ENCODE measurements at places on chromosomes 5 and 9.
A peak's percentile ranks its signal among the peaks of the same experiment; 100 is the strongest.

- DNase-seq, result peak; percentile 78
These were observed at the start of gene GPX3 for GRCh38 chr5:151020304-151021110. GPX3 (plus strand) TSS chr5:151020591; CDS start chr5:151020655, 64 bp downstream.

DNA sequence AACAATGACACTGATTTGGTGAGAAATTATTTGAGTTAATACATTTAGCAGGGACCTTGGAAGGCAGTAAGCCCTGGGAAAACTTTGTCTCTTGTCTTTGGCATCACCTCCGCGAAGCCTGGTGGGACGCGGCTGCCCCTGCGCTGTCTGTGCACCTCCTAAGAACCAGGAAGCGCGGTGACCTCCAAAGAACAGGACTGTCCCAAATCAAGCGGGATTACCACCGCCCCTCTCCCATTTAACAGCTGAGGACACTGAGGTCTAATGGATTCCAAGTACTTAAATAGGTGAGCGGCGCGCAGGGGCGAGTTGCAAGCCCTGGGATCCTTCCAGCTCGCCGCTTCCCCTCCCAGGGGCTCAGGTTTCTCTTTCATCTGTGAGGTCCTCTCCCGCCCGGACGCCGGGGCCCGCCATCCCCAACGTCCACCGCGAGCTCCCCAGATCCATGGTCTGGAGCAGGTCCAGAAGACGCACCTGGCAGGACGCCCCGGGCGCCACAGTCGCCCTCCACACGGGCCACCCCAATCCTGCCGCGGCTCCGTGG is 432 bp downstream of the STARD4 start:
- peak; percentile 59 for DNase-seq

- no peak for DNase-seq
These were observed 487.7 kb downstream of the SEMA5A start for GRCh38 chr5:9058161-9058560.

DNA sequence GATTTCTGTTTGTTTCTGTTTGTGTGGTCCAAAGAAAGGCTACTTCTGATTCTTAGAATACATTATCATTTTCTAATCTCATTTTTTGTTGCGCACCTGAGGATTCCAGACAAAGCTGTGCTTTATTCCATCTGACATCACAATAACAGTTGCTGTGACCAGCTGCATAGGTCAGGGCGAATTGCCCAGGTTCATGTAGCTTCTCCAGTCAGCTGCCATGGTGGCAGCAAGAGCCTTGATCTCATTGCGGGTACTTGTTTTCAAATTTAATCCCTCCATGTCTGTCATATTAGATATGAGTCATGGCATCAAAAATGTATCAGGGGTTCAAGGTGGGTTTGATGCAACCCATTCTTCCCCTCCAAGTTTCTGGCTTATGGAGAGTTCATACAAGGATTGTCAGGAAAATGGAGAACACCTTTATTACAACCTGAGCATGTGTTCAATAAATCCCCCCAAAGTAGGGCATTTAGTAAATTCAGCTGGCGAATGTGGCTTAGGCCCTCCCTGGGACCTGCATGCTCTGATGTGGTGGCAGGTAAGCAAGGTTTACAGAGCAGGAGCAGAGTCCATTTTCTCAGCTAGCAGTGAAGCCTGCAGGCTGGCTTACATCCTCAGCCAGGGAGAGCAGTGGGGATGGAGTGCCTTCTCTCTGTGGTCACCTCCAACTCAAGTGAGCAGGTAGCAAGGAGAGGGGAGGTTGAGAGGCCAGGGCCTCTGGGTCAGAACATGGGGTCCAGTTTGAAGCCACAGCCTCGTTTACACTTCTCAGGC is 13.9 kb downstream of the CAVIN4 start:
- DNase-seq, result no peak

- DNase-seq, result no peak
These were observed 36.8 kb upstream of the GLIPR2 start for GRCh38 chr9:36099718-36100117.

DNA sequence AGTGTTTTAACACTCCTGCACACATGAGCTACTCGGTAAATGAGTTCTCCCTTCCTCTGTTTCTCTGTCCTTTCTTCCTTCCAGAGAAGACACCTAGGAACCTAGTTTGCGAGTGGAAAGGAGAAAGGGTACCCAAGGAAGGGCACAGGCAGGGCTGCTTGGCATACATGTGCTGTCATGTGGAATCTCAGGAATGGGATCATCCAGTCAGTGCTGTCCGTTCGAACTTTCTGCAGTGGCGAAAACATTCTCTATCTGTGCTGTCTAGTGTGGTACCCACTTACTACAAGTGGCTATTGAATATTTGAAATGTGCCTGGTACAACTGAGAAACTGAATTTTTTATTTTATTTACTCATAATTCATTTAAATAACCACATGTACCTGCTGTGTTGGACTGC is 28.0 kb downstream of the NLN start:
- DNase-seq, result no peak

GRCh38 chr9:10678790-10679189 is 66.0 kb upstream of the PTPRD start:
- DNase-seq, result no peak

- no peak for DNase-seq
These were observed 15.1 kb downstream of the DROSHA start for GRCh38 chr5:31516802-31517201.

- no peak for DNase-seq
These were observed 631.8 kb downstream of the BNC2 start for GRCh38 chr9:16238623-16239138.

DNA sequence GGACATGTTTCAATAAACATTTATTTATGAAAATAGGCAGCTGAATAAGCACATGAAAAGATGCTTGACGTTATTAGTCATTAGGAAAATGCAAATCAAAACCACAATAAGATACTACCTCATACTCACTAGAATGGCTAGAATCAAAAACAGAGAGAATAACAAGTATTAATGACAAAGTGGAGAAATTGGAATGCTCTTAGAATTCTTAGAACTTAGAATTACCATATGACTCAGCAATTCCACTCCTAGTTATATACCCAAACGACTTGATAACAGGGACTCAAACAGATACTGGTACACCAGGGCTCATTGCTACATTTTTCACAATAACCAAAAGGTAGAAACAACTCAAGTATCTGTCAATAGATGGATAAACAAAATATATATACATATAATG is 15.1 kb upstream of the TRIM36 start:
- DNase-seq, result no peak

- DNase-seq, result peak; percentile 65
These were observed 466.1 kb downstream of the TLR4 start for GRCh38 chr9:118170032-118170955.

GRCh38 chr5:143314099-143314498 is 89.4 kb downstream of the NR3C1 start:
- DNase-seq, result no peak

- no peak for DNase-seq
These were observed 650.6 kb upstream of the NUDT12 start for GRCh38 chr5:104213216-104213615.

GRCh38 chr9:78189461-78189860 is 46.4 kb upstream of the CEP78 start:
- no peak for DNase-seq

GRCh38 chr9:5510360-5510931 is at the start of gene PDCD1LG2:
PDCD1LG2 (plus strand) TSS chr9:5510531; CDS start chr9:5522547, 12,016 bp downstream.
- no peak for DNase-seq

GRCh38 chr9:95551406-95551805 is 34.6 kb upstream of the PTCH1 start:
- no peak for DNase-seq

- no peak for DNase-seq
These were observed 6.0 kb downstream of the RPL37 start for GRCh38 chr5:40828690-40829661.

DNA sequence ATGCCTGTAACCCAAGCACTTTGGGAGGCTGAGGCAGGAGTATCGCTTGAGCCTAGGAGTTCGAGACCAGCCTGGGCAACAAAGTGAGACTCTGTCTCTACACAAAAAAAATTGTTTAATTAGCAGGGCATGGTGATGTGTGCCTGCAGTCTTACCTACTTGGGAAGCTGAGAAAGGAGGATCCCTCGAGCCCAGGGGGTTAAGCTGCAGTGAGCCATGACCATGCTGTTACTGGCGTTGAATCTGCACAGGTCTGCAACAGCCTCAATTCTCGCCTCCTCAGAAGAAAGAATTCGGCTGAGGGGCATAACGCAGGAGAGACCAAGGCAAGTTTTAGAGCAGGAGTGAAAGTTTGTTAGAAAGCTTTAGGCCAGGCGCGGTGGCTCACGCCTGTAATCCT is 18.0 kb downstream of the CCT5 start:
- no peak for DNase-seq

- DNase-seq, result no peak
These were observed 19.4 kb downstream of the CHD1 start for GRCh38 chr5:98909363-98909762.

DNA sequence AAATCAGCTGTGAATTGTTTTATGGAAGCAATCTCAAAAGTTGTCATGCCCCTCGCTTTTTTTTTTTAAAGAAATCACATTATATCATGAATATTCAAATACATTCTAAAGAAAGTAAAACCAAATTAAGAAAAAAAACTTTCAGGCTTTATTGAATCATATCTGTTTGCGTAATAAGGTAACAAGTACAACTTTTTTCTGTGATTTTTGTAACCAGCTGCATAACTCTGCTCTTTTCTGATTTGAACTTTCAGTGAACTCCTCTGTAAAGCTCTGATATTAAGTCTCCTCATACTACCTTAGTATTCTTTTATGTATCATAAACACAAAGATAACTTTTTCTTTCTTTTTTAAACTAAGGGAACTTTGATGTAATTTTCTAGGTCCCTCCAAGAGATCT is 65.3 kb downstream of the CWC27 start:
- no peak for DNase-seq

GRCh38 chr9:7315116-7315515 is 484.5 kb downstream of the DMAC1 start:
- no peak for DNase-seq

DNA sequence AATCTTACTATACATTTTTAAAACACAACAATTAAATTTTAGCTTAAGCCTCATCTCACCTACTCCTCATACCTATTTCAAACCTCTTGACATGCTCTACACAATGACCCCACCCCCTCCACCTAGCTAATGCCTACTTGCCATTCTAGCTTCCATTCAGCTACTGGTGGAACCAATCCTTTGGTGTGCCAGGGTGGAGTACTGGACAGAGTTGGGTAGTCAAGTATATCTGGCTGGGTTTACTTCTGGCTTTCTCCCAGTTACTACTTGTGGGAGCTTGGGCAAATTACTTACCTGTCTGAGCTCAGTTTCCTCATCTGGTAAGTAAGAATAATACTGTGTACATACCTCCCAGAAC is 24.3 kb downstream of the PLPP1 start:
- DNase-seq, result no peak

DNA sequence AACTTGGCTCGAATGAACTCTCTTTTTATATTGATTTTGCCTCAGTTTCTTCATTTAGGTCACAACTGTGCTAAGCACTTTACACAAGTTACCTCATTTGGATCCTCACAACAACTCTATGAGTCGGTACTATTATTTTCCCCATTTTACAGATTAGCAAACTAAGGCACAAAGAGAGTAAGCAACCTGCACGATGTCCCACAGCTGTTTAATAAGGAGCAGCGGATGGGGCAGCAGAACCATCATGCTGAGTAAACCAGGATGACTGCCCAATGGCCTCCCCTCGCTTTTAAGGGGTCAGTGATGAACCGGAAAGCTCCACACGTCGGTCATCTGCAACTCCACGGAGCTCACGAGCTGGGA is 607 bp downstream of the PRELID2 start:
- no peak for DNase-seq

Data from NCI-H510A treated with DMSO at 0.1 percent for 48 hours (cell line).